ENCODE measurements at places on chromosomes 2 and 18.

- H3K27me3 ChIP-seq = no peaks in the 10 kb centered on the region
- no peaks in the 10 kb centered on the region for H3K36me3 ChIP-seq
- H3K4me3 ChIP-seq = no peak overlapping the region
- no peaks in the 10 kb centered on the region for H3K4me1 ChIP-seq
- no peak overlapping the region for H3K27ac ChIP-seq
Observed at GRCh38 chr18:23038712-23039111, 96.6 kb upstream of the CABLES1 start.

DNA sequence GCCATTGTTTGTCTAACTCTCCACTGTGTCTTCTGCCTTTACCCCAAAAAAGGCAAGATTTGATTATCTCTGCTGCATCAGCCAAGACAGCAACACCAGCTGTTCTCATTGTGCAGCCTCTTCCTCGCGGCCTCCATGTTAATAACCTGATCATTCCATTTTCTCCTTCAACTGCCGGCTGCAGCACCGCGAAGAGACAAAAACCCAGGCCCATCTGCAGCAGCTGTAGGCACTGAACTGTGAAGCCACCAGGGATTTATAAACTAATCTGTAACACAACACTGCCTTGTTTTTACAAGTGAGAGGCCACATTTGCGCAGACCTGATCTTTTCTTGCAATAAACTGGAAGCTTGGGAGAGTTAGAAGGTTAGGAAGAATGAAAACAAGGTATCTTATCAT lies 147.8 kb downstream of the SATB2 start:
- no peak overlapping the region for H3K4me3 ChIP-seq
- H3K4me1 ChIP-seq = peaks cover 2% of the 10 kb centered on the region
- H3K27me3 ChIP-seq = no peaks in the 10 kb centered on the region
- no peak for DNase-seq

GRCh38 chr18:8052237-8052701 lies 485.2 kb downstream of the PTPRM start:
- H3K27ac ChIP-seq = no peak overlapping the region
- peak; percentile 6 for DNase-seq
- H3K4me1 ChIP-seq = peaks cover 1% of the 10 kb centered on the region
- H3K4me3 ChIP-seq = no peak overlapping the region

GRCh38 chr2:71824436-71824835 lies 323.2 kb downstream of the CYP26B1 start:
- peaks cover under 1% of the 10 kb centered on the region for H3K4me1 ChIP-seq
- no peaks in the 10 kb centered on the region for H3K27me3 ChIP-seq
- H3K27ac ChIP-seq = no peak overlapping the region
- H3K36me3 ChIP-seq = no peaks in the 10 kb centered on the region

GRCh38 chr2:191198271-191198670 lies 46.9 kb upstream of the MYO1B start:
- H3K27me3 ChIP-seq = no peaks in the 10 kb centered on the region
- no peak for DNase-seq
- H3K27ac ChIP-seq = no peak overlapping the region
- H3K4me1 ChIP-seq = no peaks in the 10 kb centered on the region
- H3K4me3 ChIP-seq = no peak overlapping the region
- H3K36me3 ChIP-seq = no peaks in the 10 kb centered on the region

GRCh38 chr18:33467531-33467930 lies 27.0 kb upstream of the CCDC178 start:
- no peak for DNase-seq
- no peaks in the 10 kb centered on the region for H3K36me3 ChIP-seq
- no peaks in the 10 kb centered on the region for H3K4me1 ChIP-seq

DNA sequence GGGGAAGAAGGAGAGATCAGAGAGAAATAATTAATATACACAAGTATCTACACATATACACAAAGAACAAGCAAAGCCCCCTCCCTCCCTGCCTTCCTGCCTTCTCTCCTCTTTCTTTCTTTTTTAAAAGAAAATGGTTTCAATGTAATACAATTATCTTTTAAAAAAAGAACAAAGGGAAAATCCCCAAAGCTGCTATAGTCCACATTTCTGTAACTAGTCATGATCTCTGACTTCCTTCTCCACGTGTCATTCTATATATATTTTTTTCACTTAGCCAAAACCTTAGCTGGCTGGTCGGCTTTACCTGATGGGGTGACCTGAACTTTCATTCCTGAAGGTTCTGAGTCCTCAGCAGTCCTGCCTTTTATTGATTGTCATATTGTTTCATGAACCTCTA lies 44.3 kb downstream of the MAP3K20 start:
- no peaks in the 10 kb centered on the region for H3K27me3 ChIP-seq
- no peak overlapping the region for H3K27ac ChIP-seq
- DNase-seq = no peak
- H3K36me3 ChIP-seq = peaks cover 5% of the 10 kb centered on the region

DNA sequence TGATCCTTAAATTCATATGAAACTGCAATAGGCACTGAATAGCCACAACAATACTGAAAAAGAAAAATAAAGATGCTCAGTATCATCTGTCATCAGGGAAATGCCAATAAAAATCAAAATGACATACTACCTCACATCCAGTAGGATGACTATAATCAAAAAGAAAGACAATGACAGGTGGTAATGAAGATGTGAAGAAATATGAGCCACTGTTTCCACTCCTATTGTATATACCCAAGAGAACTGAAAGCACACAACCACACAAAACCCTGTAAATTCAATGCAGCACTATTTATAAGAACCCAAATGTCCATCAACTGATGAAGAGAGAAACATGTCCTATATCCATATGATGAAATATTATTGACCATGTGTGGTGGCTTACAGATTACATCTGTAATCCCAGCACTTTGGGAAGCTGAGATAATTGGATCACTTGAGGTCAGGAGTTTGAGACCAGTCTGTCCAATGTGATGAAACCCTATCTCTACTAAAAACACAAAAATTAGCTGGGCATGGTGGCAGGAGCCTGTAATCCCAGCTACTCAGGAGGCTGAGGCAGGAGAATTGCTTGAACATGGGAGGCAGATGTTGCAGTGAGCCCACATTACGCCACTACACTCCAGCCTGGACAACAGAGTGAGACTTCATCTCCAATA lies 39.9 kb downstream of the MAP3K2 start:
- H3K4me1 ChIP-seq = peaks cover 5% of the 10 kb centered on the region
- H3K27ac ChIP-seq = no peak overlapping the region
- DNase-seq = no peak
- no peaks in the 10 kb centered on the region for H3K27me3 ChIP-seq

DNA sequence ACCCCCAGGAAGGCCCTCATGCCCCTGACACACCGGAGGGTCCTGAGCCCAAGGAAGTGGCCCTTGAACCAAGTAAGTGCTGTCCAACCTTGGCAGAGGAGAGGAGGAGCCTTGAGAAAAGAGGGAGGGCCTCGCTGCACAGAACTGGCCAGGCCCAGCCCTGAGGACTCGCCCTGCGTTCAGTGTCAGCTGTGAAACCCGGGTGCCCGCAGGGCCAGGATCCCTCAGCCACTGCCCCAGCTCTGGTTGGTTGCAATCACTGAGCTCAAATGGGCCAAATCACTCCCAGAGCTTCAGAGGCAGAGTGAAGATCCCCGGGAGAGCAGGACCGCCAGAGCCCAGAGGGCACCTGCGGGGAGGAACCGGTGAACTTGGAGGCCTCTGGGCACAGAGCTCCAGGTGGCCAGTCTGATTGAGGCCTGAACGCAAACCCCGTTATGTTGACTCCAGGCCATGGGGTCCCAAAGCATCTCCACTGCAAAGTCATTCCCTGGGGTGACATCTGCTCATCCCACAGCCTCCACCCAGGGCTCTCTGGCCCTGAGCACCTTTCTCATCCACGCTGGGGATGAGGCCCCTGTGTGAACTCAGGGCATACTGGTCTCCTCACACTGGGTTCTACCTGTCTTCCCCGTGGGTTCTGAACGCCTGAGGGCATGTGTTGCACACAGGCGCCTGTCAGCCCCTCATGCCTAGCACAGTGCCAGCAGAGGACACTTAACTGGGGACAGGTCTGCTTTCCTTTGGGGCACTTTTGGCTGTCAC lies 11.9 kb downstream of the GBX2 start:
- H3K27me3 ChIP-seq = peaks cover 68% of the 10 kb centered on the region
- H3K27ac ChIP-seq = no peak overlapping the region
- H3K4me3 ChIP-seq = no peak overlapping the region

DNA sequence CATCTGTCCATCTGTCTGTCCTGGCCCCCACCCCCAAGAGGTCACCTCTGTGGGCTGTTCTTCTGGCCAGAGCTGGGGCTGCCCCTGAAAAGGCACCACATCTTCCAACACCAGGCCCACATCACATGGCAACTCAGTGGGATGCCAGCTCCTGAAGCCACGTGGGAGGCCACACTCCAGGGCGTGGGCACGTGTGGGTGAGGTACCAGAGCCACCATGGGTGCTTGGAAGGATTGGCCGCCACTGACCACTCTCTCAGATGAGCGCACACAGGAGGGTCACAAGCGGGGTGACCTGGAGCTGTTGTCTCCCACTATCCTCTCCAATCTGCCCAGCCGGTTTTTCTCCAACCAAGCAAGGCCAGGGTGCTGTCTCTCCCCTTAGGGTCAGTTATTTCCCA lies 197.9 kb downstream of the TFCP2L1 start:
- no peaks in the 10 kb centered on the region for H3K36me3 ChIP-seq
- H3K4me1 ChIP-seq = no peaks in the 10 kb centered on the region
- H3K27ac ChIP-seq = no peak overlapping the region
- H3K27me3 ChIP-seq = peaks cover 37% of the 10 kb centered on the region
- no peak overlapping the region for H3K4me3 ChIP-seq
- DNase-seq = no peak

GRCh38 chr2:75497256-75497655 lies 63.5 kb downstream of the EVA1A start:
- no peaks in the 10 kb centered on the region for H3K27me3 ChIP-seq
- H3K36me3 ChIP-seq = peaks cover 19% of the 10 kb centered on the region
- no peak overlapping the region for H3K4me3 ChIP-seq
- H3K27ac ChIP-seq = no peak overlapping the region
- no peak for DNase-seq
- H3K4me1 ChIP-seq = peaks cover 3% of the 10 kb centered on the region

DNA sequence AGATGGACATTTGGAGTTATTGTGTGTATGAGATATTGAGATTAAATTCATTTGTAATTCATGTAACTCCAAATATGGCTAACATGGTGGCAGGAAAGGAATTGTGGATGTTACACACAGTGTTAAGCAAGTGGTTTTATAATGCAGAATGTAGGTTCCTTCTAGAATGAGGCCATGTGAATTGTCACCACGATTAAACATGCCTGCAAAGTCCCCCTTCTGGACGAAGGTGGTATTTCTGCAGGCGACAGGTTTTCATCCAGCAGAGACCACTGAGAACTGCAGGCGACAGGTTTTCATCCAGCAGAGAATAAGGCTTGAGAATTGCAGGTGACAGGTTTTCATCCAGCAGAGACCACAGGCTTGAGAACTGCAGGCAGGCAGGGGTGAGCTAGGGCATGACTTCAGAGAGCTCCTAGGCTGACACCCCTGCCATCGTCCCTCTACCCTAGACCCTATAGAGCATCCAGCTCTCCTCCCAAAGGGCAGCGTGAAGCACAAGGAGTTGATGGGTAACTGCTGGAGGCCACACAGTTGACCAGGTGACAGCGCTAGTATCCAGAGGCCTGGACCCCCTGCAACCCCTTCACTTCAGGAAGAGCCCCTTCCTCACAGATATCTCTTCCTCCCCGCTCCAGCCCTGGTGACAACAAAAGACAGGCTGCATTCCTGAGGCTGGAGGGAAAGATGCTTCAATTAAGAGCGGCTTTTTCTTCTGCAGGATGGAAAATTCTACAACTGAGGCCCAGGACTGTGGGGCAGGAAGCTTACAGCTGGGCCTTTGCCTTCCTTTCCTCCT lies 175.8 kb downstream of the LOXHD1 start:
- peak; percentile 47 for DNase-seq
- H3K27me3 ChIP-seq = peaks cover 48% of the 10 kb centered on the region
- H3K4me1 ChIP-seq = no peaks in the 10 kb centered on the region
- H3K4me3 ChIP-seq = no peak overlapping the region
- H3K27ac ChIP-seq = no peak overlapping the region

- H3K4me1 ChIP-seq = no peaks in the 10 kb centered on the region
- H3K36me3 ChIP-seq = no peaks in the 10 kb centered on the region
- H3K4me3 ChIP-seq = no peak overlapping the region
- H3K27me3 ChIP-seq = no peaks in the 10 kb centered on the region
Observed at GRCh38 chr2:140717481-140717880, 1413.3 kb downstream of the LRP1B start.

GRCh38 chr2:154813636-154814035 lies 115.1 kb downstream of the KCNJ3 start:
- no peaks in the 10 kb centered on the region for H3K36me3 ChIP-seq
- no peak for DNase-seq
- H3K4me3 ChIP-seq = no peak overlapping the region
- H3K4me1 ChIP-seq = no peaks in the 10 kb centered on the region
- no peak overlapping the region for H3K27ac ChIP-seq
- no peaks in the 10 kb centered on the region for H3K27me3 ChIP-seq

- no peak overlapping the region for H3K4me3 ChIP-seq
- DNase-seq = no peak
- H3K4me1 ChIP-seq = no peaks in the 10 kb centered on the region
Observed at GRCh38 chr2:21687589-21687988, 563.8 kb downstream of the TDRD15 start.

DNA sequence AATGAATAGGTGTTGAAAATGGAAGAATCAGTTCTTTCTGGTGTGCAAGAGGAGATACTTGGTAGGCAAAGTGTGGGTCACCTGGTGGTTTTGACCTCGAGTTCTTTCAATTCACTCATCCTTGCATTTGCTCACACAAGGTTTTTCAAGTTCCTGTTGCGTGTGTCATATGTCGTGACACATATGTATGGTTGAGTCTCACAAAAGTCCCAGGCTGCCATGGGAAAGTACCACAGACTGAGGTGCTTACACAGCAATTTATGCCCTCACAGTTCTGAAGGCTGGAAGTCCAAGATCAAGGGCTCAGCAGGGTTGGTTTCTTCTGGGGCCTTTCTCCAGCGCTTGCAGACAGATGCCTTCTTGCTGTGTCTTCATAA lies 64.4 kb downstream of the NCK2 start:
- no peaks in the 10 kb centered on the region for H3K27me3 ChIP-seq
- H3K27ac ChIP-seq = no peak overlapping the region
- no peak overlapping the region for H3K4me3 ChIP-seq
- H3K4me1 ChIP-seq = peaks cover 8% of the 10 kb centered on the region

DNA sequence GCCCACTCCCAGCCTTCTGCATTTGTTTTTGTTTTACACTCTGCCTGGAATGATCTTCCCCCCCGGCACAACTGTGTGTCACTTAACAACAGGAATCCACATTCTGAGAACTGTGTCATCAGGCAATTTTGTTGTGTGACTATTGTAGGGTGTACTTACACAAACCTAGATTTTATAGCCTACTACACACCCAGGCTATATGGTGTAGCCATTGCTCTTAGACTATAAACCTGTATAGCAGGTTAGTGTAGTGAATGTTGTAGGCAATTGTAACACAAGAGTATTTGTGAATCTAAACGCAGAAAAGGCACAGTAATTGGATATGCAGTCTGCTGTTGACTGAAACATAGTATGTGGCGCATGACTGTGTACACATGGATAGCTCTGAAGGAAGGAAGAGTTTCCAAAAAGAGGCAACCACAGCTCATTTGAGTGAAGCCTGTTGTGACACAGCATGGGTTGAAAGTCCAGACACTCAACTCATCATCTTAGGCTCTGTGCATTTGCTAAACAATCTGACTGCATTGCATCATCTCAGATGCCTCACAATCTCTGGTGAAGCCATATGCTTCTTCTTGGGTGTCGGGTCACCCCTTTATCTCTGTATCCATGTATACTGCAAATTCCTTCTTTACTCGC lies 506.6 kb upstream of the SPHKAP start:
- H3K4me1 ChIP-seq = no peaks in the 10 kb centered on the region
- DNase-seq = peak; percentile 79
- H3K27ac ChIP-seq = no peak overlapping the region
- H3K36me3 ChIP-seq = no peaks in the 10 kb centered on the region
- no peaks in the 10 kb centered on the region for H3K27me3 ChIP-seq
